HEK293T (cell line): ENCODE measurements at places on chromosomes 5 and 9.

DNA sequence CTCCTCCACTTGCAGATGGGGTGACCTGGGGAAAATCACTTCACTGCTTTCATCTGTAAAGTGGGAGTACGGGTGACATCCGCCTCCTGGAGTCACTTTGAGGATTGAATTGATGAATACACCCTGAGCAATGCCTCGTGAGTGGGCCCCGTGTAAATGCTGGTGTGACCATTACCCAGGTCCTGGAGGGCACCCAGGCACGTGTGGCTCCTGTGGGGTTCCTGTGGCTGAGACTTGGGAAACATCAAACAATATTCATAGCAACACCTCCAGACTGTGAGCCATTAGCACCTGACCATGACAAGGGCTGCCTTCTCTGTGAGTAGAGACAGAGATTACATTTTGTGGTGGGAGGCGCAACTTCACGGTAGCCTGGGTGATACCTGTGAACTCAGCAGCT, 11.4 kb downstream of the MRPL36 start:
- DNase-seq, result no peak

DNA sequence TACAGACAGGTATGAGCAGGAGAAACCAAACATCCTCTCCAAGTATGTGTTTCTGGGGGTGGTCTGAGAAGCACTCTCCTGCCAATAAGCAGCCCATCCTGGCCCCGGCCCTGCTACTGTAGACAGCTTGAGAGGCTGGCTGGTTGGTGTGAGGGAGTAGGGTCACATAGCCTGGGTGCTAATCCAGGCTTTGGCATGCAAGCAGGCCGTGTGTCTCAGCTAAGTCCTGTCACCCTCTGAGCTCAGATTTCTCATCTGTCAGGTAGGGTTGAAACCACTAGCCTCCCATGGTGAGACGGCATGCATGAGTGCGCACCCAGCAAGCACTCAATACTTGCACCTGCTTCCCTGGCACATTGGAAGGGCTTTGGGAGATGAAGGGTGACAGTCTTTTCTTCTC, 49.8 kb upstream of the PHYKPL start:
- no peak for DNase-seq

DNA sequence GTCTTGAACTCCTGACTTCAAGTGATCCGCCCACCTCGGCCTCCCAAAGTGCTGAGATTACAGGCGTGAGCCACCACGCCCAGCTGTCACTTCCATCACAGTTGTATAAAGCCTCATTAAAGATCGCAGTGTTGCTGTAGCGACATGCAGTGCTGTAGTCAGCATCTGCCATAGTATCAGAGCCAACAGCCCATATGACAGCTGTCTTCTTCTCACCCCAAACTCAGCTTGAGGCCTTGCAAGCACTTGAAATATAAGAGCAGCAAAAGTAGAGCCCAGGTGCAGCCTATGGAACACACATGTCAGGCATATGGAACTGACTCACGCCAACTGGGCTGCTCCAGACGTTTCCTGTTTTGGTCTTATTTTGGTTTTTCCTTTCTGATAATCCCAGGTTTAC, 167.8 kb downstream of the TRIO start:
- DNase-seq, result no peak

DNA sequence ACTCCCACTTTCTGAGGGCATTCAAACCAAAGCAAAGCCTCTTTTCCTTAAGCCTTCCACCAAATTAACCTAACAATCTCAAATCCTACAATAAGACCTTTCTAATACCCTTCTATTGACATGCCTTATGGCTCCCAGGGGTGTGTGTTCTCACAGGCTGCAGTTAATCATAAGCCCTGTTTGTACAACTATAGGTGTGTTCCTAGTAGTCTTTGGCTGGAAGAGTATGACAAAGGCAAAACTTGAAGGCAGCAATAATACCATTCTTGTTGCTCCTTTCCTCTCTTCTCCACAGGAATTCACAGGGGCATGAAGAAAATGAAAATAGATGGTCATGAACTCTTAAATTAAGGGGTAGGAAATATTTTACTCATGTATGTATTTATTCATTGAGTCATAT, 10.9 kb upstream of the FBXO38 start:
- DNase-seq, result no peak

- DNase-seq, result no peak
Measured at GRCh38 chr5:88952996-88953643, 70.1 kb upstream of the MEF2C start.

DNA sequence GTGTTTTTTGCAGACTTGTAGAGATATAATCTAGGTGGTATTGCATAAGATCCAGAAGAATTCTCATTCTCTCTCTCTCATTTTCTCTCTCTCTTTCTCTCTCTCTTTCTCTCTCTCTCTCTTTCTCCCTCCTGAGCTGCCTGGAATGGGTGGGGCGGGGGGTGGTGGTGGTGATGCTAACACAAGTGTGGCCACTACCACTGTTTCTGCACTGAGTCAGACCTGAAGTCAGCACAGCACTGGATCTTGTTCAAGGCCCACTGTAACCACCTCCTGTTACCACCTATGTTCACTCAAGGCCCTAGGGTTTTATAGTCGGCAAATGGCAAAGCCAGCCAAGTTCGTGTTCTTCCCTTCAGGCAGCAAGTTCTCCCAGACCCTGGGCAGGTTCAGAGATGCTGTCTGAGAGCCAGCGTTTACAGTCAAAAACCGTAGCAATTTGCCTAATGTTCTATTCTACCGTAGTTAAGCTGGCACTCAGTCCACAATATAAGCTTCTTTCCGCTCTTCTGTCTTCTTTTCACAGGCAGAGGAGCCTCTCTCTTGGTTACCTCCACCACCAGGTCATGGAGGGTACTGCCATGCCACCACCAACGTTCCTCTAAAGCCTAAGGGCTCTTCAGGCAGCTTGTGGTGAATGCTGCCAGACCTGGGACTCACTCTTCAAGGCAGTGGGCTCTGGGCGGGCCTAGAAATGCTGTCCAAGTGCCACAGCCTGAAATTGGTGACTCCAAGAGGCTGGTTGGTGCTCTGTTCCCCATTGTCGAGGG, 235.7 kb upstream of the PRR16 start:
- no peak for DNase-seq

- DNase-seq, result no peak
Measured at GRCh38 chr9:3054017-3054586, 210.2 kb upstream of the PUM3 start.

GRCh38 chr5:68252673-68253623, 37.4 kb downstream of the PIK3R1 start:
- DNase-seq, result peak; percentile 67

DNA sequence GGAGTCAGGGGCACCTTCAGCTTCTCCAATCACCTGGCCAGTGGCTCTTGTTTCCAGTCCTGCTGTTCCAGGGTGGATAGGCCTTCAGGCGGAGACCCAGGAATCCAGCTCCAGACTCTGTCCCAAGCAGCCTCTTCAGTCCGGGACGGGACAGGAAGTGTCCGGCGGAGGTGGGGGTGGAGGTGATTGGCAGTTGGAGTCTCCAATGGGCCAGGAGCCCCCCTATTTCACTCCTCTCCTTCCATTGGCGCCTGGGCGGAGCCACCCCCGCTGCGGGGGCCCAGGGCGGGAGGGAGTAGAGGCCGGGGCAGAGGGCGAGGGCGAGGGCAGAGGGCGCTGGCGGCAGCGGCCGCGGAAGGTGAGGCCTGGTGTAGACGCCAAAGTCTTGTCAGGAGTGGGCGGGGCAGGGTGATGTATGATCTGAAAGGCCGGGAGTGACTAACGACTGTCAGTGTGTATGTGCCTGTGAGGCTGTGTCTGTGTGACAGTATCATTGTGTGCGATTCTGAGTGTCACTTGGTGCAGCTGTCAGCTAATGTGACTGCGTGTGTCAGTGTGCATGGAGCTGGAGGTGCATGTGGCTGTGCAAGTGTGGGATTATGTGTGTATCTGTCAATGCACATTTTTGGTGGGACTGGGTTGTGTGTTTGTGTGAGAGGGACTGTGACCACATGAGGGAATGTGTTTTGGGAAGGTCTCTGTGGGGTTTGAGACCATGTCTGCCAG, at the start of gene IL11RA:
Gene IL11RA (plus strand): TSS at position 310 of the 726 bp plus-strand sequence. CDS start 3,033 bp downstream, outside the sequence.
- DNase-seq, result peak; percentile 74

DNA sequence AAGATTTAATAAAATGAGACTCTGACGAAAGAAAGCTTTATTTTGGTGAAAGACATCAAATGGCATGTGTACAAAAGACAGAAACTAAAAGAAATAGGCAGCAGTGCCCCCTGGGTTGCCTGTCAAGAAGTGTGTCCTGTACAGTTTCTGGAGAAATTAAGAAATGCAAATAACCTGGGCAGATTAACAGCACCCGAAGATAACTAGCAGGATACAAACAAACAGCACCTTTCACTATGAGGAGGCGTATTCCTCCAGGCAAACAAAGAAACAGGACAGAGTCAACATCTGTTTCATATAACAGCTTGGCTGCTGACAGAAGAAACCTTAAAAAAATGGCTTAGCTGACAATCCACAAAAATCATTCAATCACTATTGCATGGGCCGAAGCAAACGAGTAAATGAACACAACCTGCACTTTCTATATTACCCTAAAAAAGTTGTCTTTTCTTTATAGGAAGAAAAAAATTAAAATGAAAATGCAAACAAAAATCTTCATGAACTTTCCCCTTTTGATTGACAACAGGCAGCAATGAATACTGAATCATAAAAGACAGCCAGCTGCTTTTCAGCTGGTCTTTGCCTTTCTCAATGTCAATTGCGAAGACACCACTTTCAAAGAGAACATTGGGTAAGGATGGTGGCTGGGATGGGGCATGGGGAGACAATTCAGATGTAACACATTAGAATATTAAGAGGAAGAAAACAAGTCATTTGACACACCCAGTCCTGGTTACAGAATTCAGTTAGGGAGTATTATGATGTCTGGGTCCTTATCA, 162.1 kb downstream of the ARL15 start:
- DNase-seq, result no peak

DNA sequence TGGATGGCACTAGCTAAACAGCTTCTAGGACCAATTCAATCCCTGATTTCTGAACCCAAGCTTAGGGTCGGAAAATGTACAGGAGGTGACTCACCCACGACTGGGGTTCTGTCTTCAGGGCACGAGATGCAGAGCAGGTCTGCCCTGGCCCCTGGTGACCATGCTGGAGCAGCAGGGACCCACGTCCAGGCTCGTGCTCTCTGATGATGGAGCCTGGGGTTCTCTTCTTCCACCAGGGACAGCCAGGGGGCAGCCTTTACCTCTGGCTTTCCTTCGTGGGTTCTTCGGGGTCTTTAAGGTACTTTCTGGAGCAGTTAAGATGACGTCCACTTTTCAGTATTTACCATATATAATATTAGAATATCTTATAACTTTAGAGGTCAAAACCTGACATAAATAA, 2.1 kb downstream of the CFAP77 start:
- peak; percentile 50 for DNase-seq

GRCh38 chr9:121217609-121218292, 16.1 kb upstream of the RAB14 start:
- no peak for DNase-seq

DNA sequence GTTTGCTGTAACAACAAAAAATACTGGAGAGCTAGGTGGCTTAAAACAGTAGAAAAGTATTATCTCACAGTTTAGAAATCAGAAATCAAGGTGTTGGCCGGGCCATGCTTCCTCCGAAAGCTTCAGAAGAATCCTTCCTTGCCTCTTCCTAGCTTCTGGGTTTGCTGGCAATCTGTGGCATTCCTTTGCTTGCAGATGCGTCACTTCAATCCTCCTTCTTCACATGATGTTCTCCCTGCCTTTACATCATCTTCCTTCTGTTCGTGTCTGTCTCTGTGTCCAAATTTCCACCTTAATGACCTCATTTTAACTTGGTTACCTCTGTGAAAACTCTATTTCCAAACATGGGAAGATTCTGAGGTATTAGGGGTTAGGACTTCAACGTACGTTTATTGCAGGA, 90.4 kb upstream of the CHD1 start:
- DNase-seq, result no peak

DNA sequence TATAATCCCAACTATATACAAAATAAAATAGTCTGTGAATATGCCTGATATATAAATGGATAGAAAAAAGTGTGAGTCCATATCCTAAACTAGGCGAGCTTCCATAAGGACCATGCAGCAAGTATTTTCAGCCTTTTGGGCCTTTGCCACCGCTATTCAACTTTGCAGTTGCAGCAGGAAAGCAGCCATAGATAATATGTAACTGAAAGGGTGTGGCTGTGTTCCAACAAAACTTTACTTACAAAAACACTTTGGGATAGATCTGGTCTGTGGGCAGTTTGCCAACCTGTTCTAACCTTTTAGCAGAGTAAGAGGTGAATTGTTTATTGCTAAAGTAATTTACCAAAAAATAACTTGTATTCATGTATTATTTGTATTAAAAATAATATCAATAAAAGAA, 127.8 kb upstream of the GPR151 start:
- DNase-seq, result no peak

DNA sequence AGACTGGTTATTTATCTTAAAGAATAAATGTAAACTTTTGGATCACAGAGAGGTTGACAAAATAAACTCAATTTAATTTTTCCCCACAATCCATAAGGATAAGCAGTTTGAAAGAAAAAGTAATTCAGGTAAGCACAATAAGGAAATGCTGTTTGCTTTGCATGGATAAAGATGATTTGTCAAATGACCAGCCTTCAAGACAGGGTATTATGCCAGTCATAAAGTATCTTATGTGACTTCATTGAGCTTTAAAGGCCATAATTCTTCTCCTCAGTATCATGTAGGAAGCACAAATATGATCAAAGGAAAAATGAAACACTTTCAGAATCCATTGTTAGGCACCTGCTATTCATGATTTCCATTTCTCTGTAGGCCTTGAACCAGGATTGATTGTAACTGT, 180.7 kb upstream of the PPP1R2B start:
- DNase-seq, result no peak

GRCh38 chr5:87605663-87606062, 192.9 kb upstream of the CCNH start:
- DNase-seq, result no peak

- DNase-seq, result no peak
Measured at GRCh38 chr9:134073500-134073899, 5.7 kb upstream of the BRD3 start.

- DNase-seq, result no peak
Measured at GRCh38 chr9:109391176-109391575, 70.3 kb upstream of the EPB41L4B start.

- DNase-seq, result no peak
Measured at GRCh38 chr5:8615142-8615858, 746.4 kb downstream of the MTRR start.

- no peak for DNase-seq
Measured at GRCh38 chr9:4262735-4263141, 37.1 kb downstream of the GLIS3 start.

DNA sequence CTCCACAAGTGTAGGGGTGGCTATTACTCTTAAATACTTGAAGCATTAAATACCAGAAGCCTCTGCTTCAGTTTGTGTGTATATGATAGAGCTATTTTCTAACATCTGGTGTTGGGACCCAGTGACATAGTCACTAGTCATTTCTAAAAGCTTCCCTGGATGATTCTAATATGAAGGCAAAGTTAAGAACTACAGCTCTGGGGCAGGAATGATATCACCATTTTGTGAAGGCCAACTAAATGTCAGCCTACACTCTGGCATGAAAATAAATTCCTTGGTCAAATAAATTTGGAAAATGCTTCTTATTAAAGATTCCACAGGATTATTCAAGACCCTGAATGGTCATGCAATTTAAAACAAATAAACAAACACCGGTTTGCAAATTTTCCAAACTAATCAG, 197.7 kb downstream of the PLK2 start:
- DNase-seq, result no peak
